ENCODE measurements at places on chromosomes 1 and 21.
A peak's percentile ranks its signal among the peaks of the same experiment; 100 is the strongest.

- no peak for DNase-seq
Observed at GRCh38 chr1:19356266-19356665, 44.1 kb downstream of the SLC66A1 start.

DNA sequence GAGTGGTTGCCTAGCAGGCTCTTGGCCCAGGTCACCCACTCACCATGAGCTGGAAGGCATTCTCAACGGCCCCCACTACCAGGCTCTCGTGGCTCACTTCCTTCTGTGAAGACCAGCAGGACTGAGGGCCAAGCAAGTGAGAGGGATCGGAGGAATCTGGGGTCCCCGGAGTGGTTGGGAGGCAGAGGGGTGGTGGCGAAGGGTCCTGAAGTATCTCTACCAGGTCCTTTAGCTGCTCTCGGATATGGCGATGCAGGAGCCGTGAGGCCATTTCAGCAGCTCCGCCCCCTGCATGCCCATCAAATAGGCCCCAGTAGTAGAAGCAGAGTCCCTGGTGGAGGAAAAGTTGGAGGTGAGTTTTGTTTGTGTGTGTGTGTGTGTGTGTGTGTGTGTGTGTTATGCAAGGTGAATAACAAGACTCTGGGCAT lies 2.4 kb downstream of the PPM1J start:
- no peak for DNase-seq

GRCh38 chr1:234987415-234988154 lies 141.1 kb downstream of the TOMM20 start:
- DNase-seq: peak; percentile 56

DNA sequence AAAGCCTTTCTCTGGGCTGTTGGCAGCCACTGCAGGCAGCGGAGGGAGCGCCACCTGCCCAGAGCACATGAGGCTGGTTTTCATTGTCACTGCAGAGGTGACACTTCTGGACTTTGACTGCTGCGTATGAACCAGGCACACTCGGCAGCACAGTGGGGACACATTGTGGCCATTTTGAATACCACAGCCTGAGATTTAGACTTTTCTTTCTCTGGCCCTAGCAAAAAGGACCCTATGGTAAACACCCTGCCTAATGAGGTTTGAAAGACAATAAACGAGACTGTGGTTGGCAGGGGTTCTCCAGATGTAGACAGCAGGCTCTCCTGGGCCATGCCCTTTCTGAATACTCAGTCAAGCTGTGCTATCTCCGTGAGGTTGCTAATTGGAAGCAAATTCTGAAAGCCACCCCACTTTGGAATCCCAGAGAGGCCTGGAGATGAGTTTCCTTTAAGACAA lies 12.0 kb upstream of the KCNE2 start:
- DNase-seq: peak; percentile 49

GRCh38 chr1:223142269-223142668 lies 779 bp downstream of the TLR5 start:
- DNase-seq: no peak

DNA sequence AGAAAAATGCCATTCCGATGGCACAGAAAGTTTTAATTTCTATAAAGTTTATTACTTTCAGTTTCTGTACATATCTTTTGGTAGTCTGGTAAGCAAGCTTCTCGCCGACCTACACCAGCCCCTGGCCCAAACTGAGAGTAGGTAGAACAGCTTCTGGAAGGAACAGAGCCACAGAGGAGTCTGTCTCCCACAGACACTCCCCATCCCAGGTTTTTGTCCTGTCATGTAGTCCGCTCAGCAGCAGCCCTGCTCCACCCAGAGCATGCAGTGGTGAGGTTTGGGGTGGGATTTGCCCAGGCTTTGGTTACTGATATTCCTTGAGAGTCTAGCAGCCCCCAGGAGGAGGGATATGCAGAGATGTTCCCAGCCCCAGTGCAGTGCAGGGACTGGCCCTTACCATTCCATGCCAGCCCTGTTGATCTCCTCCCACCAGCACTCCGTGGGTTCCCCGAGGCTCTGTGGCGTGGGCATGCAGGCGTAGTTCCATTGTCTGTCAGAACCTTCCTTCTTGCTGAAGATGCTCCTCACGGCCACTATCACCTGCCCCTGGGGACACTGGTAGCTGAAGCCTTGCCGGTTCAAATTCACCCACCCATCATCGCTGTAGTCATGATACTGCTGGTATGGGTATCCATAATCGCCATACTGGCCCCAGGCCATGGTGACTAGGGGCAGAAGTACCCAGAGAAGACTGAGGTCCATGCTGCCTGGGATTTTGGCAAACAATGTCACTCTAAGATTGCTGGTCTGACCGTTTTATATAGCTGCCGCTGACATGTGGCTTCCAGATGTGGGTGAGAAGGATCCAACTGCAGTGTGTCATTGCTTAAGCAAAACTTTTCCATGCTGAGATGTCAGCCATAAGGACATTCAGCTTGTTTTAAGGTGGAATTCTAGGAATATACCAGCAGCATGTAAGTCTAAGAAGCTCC lies at the start of gene DPT:
DPT (minus strand) TSS at position 734 of the 932 bp plus-strand sequence; CDS start at position 702, 32 bp downstream.
- no peak for DNase-seq

GRCh38 chr1:59025201-59025600 lies 241.4 kb upstream of the JUN start:
- DNase-seq: no peak

DNA sequence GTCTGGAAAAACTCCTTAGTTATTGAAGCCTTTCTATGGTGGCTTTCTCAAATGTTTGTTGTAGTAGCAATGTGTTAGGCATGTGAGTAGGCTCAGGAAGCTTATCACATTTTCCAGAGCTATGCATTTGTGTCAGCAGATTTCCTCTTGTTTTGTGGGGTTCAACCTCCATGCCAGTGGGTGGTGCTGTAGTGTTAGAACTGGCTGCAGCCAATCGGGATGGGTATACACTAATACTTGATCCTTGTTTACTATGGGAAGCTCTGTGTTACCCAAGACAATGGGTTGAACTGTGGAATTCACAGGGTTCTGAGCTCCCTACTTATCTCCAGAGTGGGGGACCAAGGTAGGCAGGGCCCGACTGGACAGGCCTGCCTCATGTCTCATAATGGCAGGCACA lies 348.5 kb upstream of the ADAMTS5 start:
- DNase-seq: no peak

- DNase-seq: peak; percentile 33
Observed at GRCh38 chr1:39102537-39103327, 76.6 kb downstream of the NDUFS5 start.

GRCh38 chr1:3857791-3858129 lies 484 bp downstream of the DFFB start:
- DNase-seq: no peak

DNA sequence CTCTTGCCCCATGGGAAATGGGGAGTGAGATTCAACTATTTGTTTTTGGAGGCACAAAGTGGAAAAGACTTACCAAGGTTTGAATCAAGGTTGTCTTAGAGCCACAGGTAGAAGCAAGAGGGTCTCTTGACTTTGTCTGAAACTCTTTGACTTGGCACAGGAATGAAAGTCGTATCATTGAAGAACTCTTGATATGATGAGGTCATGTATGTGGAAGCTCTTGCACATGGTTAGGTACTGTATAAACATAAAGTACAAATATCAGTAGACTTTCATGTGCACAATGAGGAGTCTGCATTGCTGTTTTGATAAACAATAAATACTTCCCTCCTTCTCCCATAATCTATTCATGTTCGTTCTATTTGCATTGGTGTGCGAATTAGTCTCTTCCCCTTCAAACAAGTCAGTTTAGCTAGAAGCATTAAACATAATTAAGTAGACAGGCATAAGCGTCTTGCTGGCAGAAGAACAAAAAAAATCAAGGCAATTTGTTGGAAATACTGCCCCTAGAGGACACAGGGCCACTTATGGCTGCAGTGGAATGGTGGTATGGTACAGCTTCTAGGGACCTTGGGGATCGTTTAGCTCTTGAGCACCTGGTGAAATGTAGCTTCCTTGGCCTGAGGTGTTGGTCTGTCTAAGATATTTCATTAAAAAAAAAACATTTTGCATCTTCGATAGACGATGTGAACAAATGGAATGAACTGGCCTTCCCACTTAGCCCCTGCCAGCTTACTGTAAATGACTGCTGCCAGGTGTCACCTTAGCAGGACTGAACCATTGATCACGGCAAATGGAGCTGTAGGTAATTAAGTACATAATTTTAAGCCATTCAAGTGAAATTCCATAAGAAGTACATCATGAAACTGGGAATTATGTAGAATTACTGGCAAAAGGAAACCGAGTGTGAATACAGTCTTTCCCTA lies 218.0 kb upstream of the GALNT2 start:
- no peak for DNase-seq

DNA sequence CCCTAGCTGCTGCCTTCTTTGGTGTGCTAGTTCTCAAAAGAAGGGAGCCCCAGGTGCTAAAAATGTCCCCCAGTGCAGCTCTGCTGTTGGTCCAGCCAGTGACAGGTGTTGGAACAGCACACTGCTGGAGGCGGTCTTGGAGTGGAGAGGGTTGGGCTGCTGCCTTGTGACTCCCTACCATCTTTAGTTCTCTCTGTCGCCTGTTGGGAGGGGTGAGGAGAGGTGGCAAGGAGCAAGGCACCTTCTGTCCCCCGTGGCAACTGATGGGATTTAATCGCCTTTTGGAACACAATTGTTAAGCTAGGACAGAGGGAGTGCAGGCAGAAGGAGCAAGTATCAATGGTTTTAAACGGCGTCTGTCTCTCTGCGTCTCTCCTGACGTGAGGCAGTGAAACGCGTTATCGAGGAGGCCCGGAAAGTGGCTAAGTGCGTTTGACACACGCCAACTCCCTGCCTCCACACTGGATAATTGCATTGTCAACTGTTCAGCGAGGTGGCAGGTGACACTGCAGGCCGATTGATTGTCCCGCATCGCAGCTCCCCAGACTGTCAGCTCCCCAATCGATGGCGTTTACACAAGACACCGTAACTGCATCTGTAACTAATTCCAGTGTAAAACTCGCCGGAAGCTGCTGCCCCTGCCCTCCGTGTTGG lies 34.0 kb downstream of the TMEM53 start:
- DNase-seq: no peak

DNA sequence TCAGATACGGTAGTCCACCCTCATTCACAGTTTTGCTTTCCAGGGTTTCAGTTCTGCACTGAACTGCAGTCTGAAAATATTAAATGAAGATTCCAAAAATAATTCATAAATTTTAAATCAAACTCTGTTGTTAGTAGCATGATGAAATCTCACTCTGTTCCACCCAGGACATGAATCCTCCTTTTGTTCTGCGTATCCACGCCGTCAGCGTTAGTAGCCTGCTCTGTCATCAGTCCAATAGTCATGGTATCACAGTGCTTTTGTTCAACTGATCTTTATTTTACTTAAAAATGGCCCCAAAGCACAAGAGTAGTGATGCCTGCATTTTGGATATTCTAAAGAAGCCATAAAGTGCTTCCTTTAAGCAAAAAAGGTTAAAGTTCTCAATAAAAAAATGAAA lies 23.9 kb downstream of the CHD1L start:
- DNase-seq: no peak

DNA sequence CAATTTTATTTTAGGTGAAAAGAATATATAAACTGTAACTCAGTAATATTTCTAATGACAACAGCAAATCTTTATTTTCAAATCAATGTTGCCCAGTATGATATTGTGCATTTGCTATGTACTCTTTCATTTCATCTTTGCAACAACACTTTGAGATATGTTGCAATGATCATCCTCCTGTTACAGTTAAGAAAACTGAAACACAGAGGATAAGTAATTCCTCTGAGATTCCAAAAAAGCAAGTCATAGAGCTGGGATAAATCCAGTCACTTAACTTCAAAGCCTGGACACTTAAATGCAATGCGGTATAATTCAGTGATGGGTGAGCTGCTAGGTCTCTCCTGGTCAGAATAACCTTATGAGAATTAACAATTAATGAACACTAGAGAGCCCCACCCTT lies 48.6 kb upstream of the EXO1 start:
- DNase-seq: no peak

GRCh38 chr1:9875636-9876000 lies 34.5 kb downstream of the CTNNBIP1 start:
- DNase-seq: no peak

DNA sequence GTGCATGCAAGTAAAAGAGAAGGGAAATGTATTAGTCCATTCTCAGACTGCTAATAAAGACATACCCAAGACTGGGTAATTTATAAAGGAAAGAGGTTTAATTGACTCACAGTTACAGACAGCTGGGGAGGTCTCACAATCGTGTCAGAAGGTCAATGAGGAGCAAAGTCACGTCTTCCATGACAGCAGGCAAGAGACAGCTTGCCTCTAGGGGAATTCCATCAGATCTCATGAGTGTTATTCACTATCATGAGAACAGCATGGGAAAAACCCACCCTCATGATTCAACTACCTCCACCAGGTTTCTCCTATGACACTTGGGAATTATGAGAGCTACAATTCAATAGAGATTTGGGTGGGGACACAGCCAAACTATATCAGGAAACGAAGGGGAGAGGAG lies 8.1 kb downstream of the KRTAP21-3 start:
- peak; percentile 23 for DNase-seq

DNA sequence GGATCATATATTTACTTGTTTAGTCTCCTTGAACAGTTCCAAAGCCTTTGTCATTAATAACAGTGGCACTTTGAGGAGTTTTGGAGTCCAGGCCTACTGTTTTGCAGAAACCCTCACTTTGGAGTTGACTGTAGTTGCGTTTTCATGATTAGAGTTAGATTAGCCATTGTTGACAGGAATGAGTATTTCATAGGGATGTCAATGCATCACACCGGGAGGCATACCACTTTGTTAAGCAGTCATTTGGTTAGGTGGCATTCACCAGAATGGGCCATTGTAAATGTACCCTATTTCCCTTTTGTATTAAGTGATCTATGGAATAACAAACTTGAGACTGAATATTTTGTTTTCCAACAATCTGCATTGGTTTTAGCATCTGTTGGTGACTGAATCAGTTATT lies 11.8 kb downstream of the MRPS6 start:
- DNase-seq: no peak

DNA sequence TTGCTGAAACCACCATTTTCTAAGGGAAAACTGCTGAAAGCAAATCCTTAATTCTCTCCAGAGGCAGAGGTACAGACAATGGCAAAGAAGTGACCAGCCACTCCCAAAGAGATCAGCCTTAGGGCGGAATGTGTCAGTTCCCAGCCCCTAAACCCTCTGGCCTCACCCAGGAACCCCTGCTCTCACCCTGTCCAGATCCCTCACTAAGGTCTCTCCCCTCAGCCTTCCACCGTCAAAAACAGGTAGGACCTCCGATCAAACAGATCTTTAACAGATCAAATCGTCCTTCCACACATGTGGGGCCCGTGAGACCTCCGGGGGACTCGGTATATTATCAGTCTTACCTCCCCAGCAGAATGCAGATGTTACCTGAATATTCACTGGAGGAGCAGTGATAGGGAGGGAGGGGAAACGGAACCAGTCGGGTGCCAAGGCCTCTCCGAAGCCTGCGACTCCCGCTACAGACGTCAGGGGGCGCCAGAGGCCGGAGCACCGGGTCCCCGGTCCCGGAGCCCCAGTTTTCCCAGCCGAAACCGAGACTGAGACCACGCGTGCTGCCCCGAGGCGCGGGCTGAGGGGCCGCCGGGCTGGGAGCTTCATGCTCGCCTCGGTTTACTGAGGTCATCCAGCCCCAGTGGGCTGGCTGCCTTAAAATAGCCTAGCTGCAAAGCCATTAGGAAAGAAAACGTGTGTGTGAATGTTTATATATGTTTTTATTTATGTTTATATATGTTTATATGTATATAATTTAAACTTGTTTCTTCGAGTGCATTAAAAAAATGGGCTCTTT lies 23.6 kb downstream of the GPA33 start:
- peak; percentile 83 for DNase-seq
